ENCODE measurements at places on chromosomes 7 and 10.

DNA sequence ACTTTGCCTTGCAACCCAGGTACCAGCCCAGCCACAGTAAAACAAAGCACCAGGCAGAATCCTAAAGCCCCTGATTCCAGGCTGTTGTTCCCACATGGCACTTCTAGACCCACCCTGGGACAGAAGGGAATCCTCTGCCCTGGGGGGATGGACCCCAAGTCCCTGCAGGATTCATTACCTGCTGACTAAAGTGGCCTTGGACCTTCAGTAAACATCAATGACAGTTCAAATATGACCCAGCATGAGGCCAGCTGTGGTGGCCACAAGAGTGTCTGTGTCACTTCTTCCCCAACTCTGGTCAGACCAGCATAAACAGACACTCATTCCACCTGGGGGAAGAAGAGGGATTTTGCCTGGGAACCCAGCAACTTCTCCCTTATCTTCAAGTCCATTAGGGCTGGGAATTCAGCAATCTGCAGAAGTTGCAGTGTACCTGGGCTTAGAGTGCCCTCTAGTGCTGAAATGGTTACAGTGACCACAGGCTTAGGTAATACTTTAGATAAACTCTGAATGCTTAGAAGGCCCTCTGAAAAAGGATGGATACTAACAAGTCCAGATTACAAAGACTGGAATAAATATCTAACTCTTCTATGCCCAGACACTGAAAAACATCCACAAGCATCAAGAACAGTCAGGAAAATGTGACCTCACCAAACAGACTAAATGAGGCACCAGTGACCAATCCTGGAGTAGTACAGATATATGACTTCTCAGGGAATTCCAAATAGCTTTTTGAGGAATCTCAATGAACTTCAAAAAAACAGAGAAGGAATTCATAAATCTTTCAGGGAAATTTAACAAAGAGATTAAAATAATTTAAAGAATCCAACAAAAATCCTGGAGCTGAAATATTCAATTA, 108.5 kb upstream of the TMEM168 start:
- DNase-seq: peak; percentile 60

DNA sequence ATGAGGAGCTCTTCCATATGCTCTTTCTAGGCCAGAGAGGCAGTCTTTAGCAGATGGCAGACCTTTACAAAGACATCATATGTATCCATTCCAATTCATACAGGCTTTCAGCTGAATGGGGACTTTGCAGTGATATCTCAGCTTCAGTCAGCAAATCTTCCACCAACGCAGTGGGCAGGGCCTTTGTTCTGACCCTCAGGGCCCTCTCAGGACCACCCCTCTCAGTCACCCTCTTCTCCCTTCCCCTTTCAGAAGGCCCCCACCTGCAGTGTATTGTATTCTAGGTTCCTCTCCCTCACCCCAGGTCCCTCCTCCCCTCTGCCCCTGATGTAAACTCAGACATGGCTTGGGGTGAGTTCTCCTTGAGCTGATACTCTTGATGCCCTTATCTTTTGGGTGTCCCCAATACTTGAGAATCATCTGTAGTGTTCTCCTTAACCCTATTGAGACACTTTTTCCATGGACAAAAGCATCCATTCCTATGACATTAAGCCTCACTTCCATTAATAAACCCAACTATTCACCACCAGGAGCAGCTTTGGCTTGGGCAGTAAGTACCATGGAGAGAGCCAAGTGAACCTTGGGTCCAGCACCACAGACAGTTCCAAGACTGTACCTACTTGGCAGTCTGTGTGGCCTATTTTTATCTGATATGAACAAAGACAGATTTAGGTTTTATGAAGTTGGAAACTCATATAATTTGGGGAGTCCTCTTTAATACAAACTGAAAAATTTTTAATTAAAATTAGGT, 62.7 kb downstream of the ADCYAP1R1 start:
- DNase-seq: peak; percentile 7

DNA sequence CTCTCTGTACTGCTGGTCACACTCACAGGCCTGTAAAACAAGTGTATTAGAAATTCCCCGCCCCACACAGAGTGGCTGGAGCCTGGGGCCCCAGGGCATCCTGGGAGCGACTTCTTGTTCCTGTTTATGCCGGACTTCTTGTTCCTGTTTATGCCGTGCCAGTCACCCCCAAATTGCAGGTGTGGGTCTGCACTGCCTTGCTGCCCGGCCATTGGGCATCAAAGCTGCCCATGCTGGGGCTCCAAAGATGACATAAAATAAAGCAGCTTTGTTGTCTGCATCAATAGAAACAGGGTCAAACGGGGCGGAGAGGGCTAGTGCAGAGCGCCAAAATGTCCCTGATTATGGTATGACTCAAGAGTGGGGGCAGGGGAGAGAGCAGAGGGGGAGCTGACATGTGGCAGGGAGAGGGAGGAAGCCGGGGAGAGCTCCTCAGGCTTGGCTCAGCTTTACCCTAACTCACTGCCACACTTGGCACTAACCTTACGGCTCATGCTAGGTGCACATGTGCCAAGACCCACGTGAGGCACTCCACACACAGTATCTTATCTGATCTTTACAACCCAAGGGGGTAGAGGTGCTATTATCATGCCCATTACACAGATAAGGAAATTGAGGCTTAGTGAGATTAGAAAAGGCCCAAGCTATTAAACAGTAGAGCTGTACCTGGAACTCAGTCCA, 98.4 kb downstream of the PIP4K2A start:
- peak; percentile 37 for DNase-seq

- DNase-seq: no peak
Measured at GRCh38 chr7:143318661-143319060, 2.8 kb downstream of the CLCN1 start.

DNA sequence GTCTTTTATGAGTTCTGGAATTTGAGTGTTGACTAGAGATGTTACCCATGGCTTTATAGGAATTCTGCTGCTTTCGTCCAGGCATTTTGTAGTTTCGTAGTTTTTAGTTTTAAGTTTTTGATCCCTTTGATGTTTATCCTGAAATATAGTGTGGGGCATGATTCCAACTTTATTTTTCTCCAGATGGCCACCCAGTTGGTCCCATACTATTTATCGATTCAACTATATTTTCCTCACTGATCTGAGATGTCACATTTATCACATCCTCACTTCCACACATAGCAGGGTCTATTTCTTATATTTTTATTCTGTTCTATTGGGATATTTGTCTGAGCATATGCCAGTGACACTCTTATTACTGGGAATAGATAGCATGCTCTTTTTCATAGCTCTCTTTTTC, 33.9 kb downstream of the ADRA2A start:
- DNase-seq: no peak

GRCh38 chr7:116232350-116232749, 22.0 kb downstream of the TES start:
- DNase-seq: no peak

DNA sequence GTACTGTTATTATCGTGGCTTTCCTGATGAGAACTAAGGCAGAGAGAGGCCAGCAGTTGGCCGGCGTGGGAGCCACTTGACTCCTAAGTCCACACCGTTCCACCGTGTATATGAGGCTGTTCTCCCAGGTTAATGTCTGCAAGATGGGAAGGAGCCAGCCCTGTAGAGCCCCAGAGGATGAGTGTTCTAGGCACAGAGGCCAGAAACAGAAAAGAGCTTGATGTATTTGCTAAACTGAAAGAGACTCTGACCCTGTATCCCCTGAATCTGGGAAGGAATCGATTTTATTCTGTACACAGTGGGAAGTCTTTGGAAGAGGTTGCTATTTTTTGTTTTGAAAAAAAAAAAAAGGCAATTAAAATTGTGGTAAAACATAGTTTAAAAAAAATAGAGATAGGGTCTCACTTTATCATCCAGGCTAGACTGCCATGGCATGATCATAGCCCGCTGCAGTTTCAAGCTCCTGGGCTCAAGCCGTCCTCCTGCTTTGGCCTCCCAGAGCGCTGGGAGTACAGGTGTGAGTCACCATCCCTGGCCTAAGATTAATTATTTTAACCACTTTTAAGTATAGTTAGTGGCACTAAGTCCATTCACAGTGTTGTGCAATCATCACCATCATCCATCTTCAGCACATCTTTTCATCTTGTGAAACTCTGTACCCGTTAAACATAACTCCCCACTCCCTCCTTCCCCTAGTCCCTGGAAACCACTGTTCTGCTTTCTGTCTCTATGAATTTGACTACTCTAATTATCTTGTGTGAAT, 348.8 kb downstream of the SDK1 start:
- DNase-seq: no peak

DNA sequence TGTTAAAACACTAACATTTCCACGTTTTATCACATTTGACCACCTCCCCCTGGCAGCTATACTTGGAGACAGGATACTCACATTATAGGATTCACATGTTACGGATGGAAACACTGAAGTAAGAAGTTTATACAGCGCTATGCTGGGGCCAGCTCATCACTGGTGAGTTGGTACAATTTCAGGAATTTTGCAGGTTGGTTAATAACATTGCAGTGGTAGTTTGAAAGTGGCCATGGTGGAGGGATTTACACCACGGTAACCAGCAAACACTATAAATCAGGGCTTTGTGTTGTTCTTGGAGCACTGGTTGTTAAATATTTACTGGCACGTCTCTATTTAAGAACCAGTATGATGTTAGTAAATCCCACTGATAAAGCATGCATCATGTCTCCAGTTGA, 174.0 kb downstream of the GFRA1 start:
- no peak for DNase-seq

DNA sequence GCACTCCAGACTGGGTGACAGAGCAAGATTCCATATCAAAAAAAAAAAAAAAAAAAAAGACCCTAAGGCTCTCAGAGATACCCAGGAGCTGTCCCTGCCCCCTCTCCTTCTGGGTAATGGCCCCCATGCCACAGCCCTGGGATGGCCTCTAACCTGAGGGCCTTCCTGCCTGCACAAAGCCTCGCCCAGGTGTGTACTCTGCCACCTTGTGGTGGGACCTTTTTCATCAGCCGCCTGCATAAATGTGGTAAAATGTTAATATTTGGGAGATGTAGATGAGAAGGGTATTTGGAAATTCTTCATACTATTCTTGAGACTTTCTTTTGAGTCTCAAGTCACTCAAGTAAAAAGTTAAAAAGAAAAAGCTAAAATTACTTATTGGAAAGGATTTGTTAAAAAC, 46.3 kb upstream of the RNF216 start:
- DNase-seq: peak; percentile 2

- no peak for DNase-seq
Measured at GRCh38 chr7:121620953-121621606, 225.0 kb upstream of the FAM3C start.
